ENCODE measurements at places on chromosomes 11 and 22.

DNA sequence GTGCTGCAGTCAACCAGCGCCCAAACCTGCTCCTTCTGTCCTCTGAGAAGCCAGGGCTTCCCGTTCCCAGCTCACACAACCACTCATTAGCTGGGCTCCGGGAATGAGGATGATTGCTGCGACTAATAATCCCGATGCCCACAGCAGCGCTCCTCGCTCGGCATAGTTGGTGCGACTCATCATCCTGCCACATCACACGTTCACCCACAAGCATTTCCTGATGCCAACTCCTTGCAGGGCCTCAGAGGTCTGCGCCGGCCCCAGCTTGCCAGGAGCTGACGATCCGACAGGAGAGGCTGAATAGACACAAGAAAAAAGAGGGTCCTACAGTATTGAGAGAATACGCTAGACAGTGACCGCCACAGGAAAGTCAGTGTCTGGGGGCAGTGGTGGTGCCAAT, 10.6 kb upstream of the CSNK1E start:
- DNase-seq, result no peak

- no peak for DNase-seq
Measured at GRCh38 chr11:36724742-36725385, 126.8 kb upstream of the RAG2 start.

DNA sequence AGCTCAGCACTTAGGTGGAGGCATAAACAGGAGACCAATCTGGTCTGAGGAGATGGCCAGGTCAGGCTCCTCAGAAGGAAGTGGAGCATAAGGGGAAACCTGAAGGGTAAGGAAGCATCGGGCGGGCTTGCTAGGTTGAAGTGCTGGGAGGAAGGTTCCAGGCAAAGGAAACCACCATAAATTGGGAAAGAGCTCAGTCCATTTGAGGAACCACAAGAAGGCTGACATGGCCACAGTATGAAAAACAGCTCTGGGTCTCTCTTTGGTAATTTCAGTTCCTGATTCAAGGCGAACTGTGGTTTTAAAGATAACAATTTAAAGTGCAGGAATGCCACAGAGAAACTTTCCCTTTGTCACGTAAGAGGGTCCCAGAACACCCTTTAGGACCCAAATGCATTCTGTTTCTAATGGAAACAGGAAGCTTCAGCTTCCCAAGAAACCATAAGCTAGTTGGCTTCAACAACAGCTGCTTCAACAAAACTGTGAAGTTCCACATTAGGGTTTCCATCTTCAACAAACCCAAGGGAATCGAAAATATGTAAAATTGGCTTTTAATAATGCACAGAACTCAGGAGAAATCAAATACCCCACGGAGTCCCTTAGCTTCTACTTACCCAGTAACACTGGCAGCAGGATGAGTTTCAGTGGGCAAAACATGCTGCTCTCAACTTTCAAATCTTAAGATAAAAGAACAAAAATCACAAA, 10.4 kb downstream of the JAML start:
- no peak for DNase-seq

- DNase-seq, result no peak
Measured at GRCh38 chr11:125418396-125418795, 77.7 kb downstream of the FEZ1 start.

DNA sequence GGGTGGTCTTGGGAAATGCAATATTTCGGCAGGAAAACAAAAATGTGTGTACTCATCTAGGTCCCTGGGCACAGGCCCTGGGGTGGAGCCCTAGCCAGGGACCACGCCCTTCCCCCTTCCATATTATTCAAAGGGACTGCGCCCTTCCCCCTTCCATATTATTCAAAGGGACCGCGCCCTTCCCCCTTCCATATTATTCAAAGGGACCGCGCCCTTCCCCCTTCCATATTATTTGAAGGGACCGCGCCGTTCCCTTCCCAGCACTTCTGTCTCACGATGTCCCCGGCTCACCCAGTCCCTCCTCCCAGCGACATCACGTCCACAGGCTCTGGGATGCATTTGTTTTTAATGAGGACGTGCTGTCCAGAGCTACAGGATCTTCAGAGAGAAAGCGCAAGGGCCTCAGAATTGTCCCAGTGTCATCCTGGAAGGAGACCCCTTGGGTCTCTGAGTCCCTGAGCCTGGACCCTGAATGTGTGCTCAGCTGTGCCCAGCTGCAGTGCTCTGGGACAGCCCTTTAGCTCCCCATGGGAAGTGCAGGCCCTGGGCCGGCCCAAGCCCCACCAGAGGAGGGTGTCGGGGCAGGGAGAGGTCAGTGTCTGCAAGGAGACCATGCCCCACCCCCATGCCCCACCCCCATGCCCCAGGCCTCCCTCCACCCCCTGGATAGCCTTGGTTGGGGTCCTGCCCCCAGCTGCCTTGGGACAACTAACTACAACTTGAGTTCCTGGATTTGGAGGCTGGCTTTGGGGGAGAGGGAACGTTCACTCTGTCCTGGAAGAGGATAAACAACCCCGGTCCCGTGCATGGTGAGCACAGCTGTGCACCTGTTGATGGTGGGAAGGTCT, 810.0 kb downstream of the BRD1 start:
- DNase-seq, result no peak

DNA sequence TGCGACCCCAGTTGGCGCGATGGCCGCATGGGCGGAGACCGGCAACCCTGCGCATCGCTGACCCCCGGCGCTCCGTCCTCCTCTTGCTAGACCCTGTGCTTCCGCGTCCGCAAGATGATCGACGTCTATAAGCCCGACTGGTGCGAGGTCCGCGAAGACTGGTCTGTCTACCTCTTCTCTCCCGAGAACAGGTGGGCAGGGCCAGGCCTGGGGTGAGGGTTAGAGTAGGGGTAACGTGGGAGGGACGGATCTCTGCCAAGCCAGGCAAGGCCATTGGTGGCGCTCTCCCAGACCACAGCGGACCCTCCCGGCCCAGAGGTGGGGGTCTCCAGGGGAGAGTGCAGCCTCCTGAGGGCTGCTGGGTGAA, 92.1 kb downstream of the CACNA1I start:
- DNase-seq, result no peak

GRCh38 chr22:39416319-39416718, 16.7 kb downstream of the TAB1 start:
- DNase-seq, result no peak

- DNase-seq, result no peak
Measured at GRCh38 chr22:46815132-46815531, 52.7 kb downstream of the TBC1D22A start.

- DNase-seq, result no peak
Measured at GRCh38 chr11:134479206-134480135, 67.4 kb upstream of the B3GAT1 start.

- no peak for DNase-seq
Measured at GRCh38 chr11:126153006-126153405, 58.4 kb downstream of the RPUSD4 start.

- no peak for DNase-seq
Measured at GRCh38 chr11:38839071-38839470, 2241.0 kb upstream of the RAG2 start.

- no peak for DNase-seq
Measured at GRCh38 chr22:49296561-49296960, 531.1 kb downstream of the BRD1 start.

GRCh38 chr11:122778148-122778547, 60.2 kb upstream of the CRTAM start:
- no peak for DNase-seq

Measured in activated T-cell treated with anti-CD3 and anti-CD28 coated beads, Interleukin-2, amount 50 U/mL, for 4 hours (primary cell).